Thoracic aorta (tissue), 2 donors: ENCODE measurements at places on chromosomes 6 and 20. TPM values are rescaled to one million over a fixed set of nuclear protein-coding genes. Genes with fewer than 3 reads are reported as not detected.

DNA sequence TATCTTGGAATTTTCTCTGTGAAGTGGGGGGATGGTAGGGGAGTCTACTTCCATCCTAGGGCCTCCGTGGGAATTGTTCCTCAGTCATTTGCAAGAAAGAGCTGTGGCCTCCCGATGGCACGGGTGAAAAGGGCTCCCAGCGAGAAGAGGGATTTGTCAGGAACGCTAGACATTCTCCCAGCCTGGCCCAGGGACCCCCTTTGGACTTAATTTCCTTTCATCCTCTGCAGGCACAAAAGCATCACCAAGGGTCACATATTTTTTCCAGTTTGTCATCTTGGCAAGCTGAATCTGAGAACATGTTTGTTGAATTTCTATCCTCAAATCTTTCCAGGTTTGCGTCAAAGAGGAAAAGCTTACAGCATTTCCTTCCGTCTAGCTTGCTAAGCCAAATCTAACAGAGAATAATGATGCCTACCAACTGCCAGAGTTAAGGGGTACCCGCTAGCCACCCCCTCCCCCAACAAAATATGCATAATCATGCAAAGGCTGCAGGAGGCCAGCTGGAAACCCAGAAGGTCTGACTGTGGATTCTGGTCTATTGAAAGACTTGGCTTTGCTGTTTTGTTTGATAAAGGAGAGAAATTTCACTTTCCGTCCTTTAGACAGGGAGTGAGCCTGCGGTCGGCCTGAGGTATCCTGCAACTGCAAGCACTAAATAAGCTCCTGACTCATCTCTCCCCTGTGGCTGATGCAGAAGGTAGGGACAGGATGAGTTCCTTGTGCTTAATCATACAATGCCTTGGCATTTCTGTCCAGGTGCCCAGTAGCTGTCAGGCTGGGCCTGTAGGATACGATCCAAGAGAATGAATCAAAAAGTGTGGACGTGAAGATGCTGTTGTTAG lies 23.1 kb downstream of the PSMG4 start:
- H3K4me1 ChIP-seq, result peaks cover 9% of the 10 kb centered on the region
- H3K4me3 ChIP-seq, result peak overlapping the region; percentile 36
- no peak for DNase-seq
- no peaks in the 10 kb centered on the region for H3K36me3 ChIP-seq
- H3K27ac ChIP-seq, result peak overlapping the region; percentile 40

DNA sequence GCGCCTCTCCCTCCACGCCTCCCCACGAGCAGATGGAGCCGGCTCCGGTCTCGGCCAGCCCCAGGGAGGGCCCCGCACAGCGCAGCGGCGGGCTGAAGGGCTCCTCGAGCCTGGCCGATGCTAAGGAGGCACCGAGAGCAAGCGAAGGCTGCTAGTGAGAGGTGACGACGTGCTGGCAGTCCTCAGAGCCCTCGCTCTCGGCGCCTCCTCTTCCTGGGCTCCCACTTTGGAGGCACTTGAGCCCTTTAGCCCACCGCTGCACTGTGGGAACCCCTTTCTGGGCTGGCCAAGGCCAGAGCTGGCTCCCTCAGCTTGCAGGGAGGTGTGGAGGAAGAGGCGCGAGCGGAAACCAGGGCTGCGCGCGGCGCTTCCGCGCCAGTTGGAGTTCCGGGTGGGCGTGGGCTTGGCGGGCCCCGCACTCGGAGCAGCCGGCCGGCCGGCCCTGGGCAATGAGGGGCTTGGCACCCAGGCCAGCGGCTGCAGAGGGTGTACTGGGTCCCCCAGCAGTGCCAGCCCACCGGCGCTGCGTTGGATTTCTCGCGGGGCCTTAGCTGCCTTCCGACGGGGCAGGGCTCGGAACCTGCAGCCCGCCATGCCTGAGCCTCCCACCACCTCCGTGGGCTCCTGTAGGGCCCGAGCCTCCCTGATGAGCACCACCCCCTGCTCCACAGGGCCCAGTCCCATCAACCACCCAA lies 2.5 kb upstream of the TMEM14C start:
- peak overlapping the region; percentile 77 for H3K4me3 ChIP-seq
- peak overlapping the region; percentile 78 for H3K27ac ChIP-seq
- no peaks in the 10 kb centered on the region for H3K36me3 ChIP-seq
- no peaks in the 10 kb centered on the region for H3K27me3 ChIP-seq
- peaks cover 19% of the 10 kb centered on the region for H3K4me1 ChIP-seq
- DNase-seq, result no peak

DNA sequence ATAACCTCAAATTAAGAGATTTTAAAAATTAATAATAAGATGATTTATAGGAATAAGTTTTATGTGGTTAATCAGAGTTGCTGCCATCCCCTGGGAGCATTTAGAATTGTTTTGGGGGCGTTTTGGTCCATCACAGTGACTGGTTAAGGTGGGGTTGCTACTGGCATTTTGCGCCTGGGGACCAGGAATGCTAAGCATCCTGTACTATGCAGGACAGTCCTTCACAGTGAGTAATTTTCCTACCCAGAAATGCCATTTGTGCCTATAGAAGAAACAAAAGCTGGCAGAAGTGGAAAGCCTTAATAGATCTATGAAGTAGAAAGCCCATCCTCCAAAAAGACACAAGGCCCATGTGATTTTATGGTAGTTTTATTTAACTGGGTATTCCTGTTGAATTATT lies 118.0 kb downstream of the ANKS1A start:
- H3K27ac ChIP-seq, result no peak overlapping the region
- H3K36me3 ChIP-seq, result peaks cover 3% of the 10 kb centered on the region
- H3K4me3 ChIP-seq, result no peak overlapping the region
- H3K27me3 ChIP-seq, result no peaks in the 10 kb centered on the region
- no peak for DNase-seq
- H3K4me1 ChIP-seq, result no peaks in the 10 kb centered on the region

DNA sequence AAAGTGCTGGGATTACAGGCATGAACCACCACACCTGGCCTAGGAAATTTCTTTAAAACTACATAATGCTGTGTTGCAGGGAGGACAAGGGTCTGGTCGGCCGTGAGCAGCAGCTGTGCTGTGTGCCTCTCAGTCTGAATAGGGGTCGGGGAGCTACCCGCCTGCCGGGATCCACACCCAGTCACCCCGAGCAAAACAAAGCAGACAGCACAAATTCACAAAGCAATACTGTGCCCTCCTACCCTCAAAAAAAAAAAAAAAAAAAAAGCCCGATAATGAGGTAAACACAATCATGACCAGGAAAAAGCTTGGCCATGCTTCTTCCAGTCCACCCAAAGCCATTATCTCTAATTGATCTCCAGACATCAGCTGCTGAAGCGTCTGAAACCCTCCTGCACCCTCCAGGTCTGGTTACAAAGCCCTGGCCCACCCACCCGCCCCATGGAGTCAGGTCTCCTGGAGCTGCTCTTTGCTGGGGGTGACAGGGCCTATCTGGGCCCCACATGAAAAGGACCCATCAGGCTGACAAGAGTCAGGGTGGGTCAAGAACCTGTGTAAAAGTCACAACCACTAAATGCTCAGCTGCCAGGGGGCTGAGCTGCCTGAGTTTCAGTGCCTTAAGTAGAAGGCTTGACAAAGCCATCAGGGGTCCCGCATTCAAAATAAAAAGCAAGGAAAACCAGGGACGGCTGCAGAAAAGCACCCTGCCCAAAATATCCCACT lies 88.2 kb downstream of the NOL4L start:
- no peak overlapping the region for H3K27ac ChIP-seq
- H3K4me3 ChIP-seq, result no peak overlapping the region
- H3K4me1 ChIP-seq, result no peaks in the 10 kb centered on the region
- DNase-seq, result no peak
- H3K27me3 ChIP-seq, result no peaks in the 10 kb centered on the region

GRCh38 chr6:16090452-16090851 lies 38.4 kb upstream of the MYLIP start:
- H3K4me1 ChIP-seq, result no peaks in the 10 kb centered on the region
- no peaks in the 10 kb centered on the region for H3K27me3 ChIP-seq
- DNase-seq, result no peak
- H3K4me3 ChIP-seq, result no peak overlapping the region
- H3K36me3 ChIP-seq, result no peaks in the 10 kb centered on the region
- no peak overlapping the region for H3K27ac ChIP-seq

- H3K27me3 ChIP-seq, result no peaks in the 10 kb centered on the region
- no peak overlapping the region for H3K27ac ChIP-seq
- H3K36me3 ChIP-seq, result no peaks in the 10 kb centered on the region
- DNase-seq, result no peak
- H3K4me1 ChIP-seq, result no peaks in the 10 kb centered on the region
Observed at GRCh38 chr20:51171141-51171540, 148.2 kb upstream of the KCNG1 start.

GRCh38 chr20:3663031-3663701 lies at the start of gene GFRA4:
GFRA4 (minus strand) TSS chr20:3663399; CDS start chr20:3663399, 0 bp downstream.
- no peak within 1 kb of the TSS for H3K27ac ChIP-seq
- H3K4me1 ChIP-seq, result peaks cover 9% of the 10 kb centered on the region
- no peak for DNase-seq
- H3K36me3 ChIP-seq, result no peaks in the 10 kb centered on the region
- H3K4me3 ChIP-seq, result no peak within 1 kb of the TSS

- H3K27me3 ChIP-seq, result no peaks in the 10 kb centered on the region
- H3K4me3 ChIP-seq, result no peak overlapping the region
- DNase-seq, result peak; percentile 41
- H3K4me1 ChIP-seq, result peaks cover 11% of the 10 kb centered on the region
- no peak overlapping the region for H3K27ac ChIP-seq
Observed at GRCh38 chr20:47725248-47725973, 59.9 kb downstream of the SULF2 start.

DNA sequence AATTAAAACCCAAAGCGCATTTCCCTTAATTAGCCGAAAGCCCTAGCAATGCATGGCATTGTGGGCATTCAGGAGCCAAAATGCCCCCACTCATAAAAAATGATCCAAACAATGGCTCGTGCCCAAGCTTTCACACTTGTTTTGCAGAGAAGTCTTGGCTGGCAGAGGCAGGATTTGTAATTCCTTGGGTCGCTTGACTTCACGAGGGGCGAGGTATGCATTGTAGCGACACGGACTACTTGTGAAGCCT lies 613 bp upstream of the SASH1 start:
- peaks cover 45% of the 10 kb centered on the region for H3K4me1 ChIP-seq
- H3K36me3 ChIP-seq, result no peaks in the 10 kb centered on the region
- DNase-seq, result no peak
- peak overlapping the region; percentile 76 for H3K4me3 ChIP-seq

DNA sequence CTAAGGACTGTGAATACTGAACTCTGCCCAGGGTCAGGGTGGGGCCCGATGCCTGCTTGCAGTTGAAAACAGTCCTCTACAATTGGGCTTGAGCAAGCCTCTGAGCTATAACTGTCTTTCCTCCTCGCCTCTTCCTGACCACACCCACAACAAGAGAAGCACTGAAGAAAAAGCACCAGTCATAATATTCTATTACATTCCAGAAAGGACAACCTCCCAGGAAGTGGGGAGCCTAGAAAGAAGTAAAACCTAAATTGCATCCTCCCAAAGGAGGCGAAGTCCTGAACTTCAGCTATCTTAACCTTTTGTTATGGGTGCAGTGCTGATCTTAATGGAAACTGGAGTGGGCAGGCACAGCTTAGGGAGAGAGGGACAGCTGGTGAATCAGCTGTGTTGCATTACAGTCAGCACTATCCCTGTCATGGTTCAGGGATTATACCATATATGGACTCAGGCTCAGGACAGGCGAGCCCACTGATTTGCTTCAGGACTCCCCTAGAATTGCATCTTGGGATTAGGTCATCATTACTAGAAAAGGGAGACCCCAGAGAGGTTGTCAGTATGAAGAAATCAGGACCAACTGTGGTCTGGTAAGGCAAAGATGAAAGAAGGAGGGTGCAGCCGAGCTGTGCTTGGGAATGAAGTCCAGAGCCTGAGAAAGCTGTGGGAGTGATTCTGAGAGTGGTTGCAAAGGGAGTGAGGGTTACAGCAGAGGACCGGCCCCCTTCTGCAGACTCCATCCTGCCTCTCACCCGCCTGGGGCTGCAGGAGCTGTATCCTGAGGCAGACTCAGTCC lies 18.3 kb upstream of the TRAM2 start:
- peak overlapping the region; percentile 73 for H3K27ac ChIP-seq
- peak overlapping the region; percentile 22 for H3K4me3 ChIP-seq
- H3K27me3 ChIP-seq, result no peaks in the 10 kb centered on the region

DNA sequence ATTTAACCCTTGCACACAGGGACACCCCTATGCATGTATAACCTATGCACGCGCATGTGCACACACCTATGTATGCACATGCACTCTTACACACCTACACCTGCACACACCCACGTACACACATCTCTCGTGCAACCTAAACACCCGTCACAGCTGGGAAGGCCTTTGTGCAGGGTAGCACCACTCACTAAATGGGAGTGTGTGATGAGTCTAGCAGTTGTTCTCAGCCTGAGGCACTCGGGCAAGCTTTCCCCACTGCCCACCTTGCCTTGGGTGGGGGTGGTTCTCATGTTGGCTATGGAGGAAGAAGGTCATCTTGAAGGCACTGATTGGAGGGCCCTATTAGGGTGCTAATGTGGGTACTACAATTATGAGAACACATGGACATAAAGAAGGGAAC lies 85.8 kb downstream of the DLL1 start:
- DNase-seq, result no peak
- H3K4me3 ChIP-seq, result no peak overlapping the region
- no peaks in the 10 kb centered on the region for H3K27me3 ChIP-seq
- H3K27ac ChIP-seq, result no peak overlapping the region
- H3K36me3 ChIP-seq, result no peaks in the 10 kb centered on the region

DNA sequence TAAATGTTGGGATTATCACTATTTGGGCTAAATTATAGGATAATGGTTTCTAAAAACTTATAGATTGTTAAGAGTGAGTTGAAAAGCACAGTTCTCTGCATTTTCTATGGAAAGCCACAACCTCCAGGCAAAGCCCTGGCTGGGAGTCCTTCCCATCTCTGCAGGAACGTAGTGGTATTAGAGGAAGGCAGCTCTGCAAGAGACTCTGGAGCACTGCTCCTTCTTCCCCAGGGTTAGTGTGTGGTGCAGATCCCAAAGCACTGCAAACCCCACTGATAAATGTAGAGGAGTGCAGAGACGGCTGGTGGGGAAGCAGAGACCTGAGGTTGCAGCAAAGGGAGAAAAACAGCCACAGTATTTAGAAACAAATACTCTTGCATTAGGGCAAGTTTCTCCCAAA lies 225.3 kb downstream of the TINAG start:
- no peaks in the 10 kb centered on the region for H3K36me3 ChIP-seq
- no peak for DNase-seq
- no peak overlapping the region for H3K4me3 ChIP-seq
- H3K4me1 ChIP-seq, result no peaks in the 10 kb centered on the region

DNA sequence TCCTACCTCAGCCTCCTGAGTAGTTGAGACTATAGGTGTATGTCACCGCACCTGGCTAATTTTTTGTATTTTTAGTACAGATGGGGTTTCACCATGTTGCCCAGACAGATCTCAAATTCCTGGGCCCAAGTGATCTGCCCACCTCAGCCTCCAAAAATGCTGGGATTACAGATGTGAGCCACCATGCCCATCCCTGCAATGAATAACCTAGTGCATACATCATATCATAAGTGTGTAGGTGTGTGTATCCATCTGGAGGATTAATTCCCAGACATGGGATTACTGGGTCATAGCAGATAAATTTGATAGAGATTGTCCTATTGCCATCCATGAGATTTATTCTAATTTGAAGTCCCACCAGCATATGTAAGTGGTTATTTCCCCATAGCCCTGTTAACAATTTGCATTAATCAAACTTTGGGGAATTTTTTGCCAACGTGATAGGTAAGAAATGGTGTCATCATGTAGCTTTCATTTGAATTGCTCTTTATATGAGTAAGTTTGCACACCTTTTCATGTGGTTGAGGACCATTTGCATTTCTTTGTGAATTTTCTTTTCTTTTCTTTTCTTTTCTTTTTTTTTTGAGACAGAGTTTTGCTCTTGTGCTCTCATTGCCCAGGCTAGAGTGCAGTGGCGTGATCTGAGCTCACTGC lies 29.9 kb upstream of the BACH2 start:
- DNase-seq, result no peak
- H3K4me1 ChIP-seq, result no peaks in the 10 kb centered on the region
- H3K36me3 ChIP-seq, result no peaks in the 10 kb centered on the region
- H3K27me3 ChIP-seq, result no peaks in the 10 kb centered on the region

The SLC4A11 gene
- not detected for total RNA-seq

The OTOR gene
- total RNA-seq, result not detected

The PRPF6 gene
- 51.9 TPM for total RNA-seq

The CCN6 gene
- total RNA-seq, result not detected

The CNR1 gene
- 25.5 TPM for total RNA-seq

The TMEM170B gene
- total RNA-seq, result 4.6 TPM
